ENCODE measurements at places on chromosomes 6 and 20.

GRCh38 chr20:49411221-49411925, 71.1 kb downstream of the KCNB1 start:
- H3K4me3 ChIP-seq, result no peak overlapping the region
- no peak for DNase-seq
- no peaks in the 10 kb centered on the region for H3K4me1 ChIP-seq
- H3K36me3 ChIP-seq, result no peaks in the 10 kb centered on the region
- no peak overlapping the region for H3K27ac ChIP-seq
- H3K27me3 ChIP-seq, result peaks cover 9% of the 10 kb centered on the region

DNA sequence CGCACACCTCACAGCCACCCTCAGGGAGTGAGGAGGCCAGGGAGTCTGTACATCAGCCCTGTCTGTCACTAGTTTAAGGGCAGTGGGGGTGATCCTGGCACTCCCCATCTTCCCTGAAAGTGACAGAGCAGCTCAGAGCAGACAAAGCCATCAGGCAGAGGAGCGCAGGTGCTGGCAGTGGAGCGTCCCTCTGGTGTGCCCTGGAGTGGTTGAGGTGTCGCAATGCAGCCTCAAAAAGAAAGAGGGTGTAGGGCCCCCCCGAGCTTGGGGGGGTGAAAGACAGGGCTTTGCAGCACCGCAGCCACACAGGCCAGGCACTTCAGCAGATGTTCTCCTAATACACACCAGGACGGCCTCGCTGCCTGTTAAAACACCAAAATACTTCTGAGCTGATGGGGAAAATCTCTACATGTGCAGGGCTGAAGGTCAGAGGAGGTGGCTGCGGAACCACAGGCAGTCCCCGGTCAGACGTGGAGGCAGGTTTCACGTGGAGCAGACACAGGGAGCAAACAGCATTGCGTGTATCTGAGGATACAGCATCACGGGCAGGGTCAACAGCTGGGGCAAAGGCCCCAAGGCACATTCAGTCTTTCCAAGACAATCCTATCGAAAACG, 69.5 kb downstream of the PREX1 start:
- H3K36me3 ChIP-seq, result no peaks in the 10 kb centered on the region
- peak overlapping the region; percentile 77 for H3K27ac ChIP-seq
- H3K4me3 ChIP-seq, result no peak overlapping the region

GRCh38 chr6:116271149-116271708, 8.5 kb downstream of the TSPYL1 start:
- H3K27ac ChIP-seq, result no peak overlapping the region
- peaks cover 29% of the 10 kb centered on the region for H3K36me3 ChIP-seq
- DNase-seq, result no peak
- H3K4me3 ChIP-seq, result no peak overlapping the region

DNA sequence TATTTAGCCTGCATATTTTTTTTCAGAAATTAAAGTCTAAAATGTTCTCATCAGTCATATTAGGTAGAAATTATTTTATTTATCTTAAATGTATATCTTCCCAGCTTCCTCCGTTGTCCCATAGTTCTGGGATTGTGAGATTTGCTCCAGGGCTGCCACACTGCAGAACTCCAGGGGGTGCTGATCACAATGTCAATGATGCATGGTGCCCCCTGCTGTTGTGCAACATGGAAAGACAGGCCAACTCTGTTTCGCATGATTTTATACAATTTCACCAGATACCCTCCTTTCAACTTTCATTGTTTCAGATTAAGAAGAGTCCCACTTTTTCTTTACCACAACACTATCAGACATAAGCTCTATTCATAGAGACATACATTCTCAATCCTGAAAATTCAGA, 35.9 kb downstream of the ID4 start:
- H3K27me3 ChIP-seq, result peaks cover 5% of the 10 kb centered on the region
- H3K4me1 ChIP-seq, result no peaks in the 10 kb centered on the region
- no peak overlapping the region for H3K4me3 ChIP-seq
- no peak for DNase-seq

Data from upper lobe of right lung (tissue), 1 donor.